ENCODE measurements at places on chromosomes 11 and 22.

- DNase-seq: no peak
Observed at GRCh38 chr11:85946221-85946620, 91.0 kb downstream of the CCDC83 start.

- DNase-seq: no peak
Observed at GRCh38 chr22:38853196-38853651, 9.4 kb upstream of the NPTXR start.

GRCh38 chr11:117193130-117194020 is 5.8 kb upstream of the TAGLN start:
- DNase-seq: no peak

DNA sequence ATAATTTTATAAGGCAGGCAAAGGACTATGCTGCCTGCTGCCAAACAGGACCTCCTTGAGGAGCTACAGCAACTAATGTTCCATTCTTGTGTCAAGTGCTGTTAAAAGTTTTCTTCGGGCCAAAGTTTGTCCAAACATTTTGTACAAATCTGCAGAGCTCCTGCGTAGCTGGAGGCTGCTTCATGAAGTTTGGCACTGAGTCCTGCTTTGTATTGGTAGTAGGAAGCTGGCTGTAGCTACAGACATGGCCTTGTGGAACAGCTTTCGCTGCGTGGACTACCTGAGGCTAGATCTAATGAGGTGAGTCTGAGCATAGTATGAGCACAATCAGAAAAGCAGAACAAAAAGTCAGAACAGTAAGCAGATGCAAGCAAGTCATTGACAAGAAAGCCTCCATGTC is 528.1 kb downstream of the DLG2 start:
- no peak for DNase-seq

DNA sequence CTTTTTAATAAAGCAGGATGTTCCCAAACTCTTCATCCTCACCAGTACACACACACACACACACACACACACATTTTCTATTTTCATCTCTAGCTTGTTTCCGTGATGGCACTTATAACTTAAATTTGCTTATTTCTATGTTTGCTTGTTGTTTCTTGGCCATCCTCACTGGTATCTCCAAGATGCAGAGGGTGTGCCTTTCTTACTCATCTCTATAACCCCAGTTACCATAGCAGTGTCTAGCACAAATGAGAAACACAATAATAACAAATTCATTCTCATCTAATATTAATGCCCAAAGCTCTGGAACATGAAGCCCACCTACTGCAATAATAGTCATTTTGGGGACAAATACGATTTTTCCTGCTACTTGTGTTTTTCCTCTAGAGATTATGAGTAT is 156.3 kb downstream of the GRM5 start:
- DNase-seq: no peak

GRCh38 chr11:4890279-4890678 is 8.6 kb downstream of the OR51T1 start:
- DNase-seq: no peak

GRCh38 chr22:32042924-32043323 is at the start of gene SLC5A1:
Gene SLC5A1 (plus strand): TSS chr22:32043261. CDS start chr22:32043282, 21 bp downstream.
- no peak for DNase-seq

DNA sequence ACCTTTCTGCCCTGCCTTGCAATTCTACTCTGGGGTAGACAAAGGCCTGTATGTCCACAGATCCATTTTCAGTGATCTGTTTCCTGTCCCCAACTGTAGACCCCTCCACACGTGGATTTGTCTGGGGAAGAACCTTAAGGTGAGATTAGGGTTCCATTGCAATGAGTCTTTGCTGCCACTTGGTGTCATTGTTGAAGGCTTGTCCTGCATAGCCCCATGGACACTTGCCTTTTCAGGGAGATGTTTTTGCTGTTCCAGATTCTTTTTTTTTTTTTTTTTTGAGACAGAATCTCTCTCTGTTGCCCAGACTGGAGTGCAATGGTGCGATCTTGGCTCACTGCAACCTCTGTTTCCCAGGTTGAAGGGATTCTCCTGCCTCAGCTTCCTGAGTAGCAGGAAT is 21.8 kb downstream of the SERPING1 start:
- DNase-seq: no peak

GRCh38 chr11:8373519-8374432 is 110.1 kb upstream of the LMO1 start:
- DNase-seq: no peak

DNA sequence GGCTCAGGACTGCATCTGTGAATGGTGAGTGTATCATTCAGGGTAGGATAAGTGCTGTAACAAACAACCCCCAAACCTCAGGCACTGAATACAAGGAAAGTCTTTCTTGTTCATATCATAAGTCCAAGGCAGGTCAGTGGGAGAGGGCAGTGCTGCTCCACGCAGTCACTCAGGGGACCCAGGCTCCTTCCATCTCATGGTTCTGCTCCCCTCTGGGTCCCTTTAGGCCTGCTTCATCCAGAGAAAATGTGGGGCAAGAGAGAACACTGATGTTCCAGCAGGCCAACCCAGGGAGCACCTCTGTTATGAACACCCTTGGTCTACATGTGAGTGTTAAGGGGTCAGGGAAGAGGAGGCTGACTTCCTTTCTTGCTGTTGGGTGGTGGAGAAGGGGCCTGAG is 187.8 kb downstream of the CHST1 start:
- DNase-seq: no peak

DNA sequence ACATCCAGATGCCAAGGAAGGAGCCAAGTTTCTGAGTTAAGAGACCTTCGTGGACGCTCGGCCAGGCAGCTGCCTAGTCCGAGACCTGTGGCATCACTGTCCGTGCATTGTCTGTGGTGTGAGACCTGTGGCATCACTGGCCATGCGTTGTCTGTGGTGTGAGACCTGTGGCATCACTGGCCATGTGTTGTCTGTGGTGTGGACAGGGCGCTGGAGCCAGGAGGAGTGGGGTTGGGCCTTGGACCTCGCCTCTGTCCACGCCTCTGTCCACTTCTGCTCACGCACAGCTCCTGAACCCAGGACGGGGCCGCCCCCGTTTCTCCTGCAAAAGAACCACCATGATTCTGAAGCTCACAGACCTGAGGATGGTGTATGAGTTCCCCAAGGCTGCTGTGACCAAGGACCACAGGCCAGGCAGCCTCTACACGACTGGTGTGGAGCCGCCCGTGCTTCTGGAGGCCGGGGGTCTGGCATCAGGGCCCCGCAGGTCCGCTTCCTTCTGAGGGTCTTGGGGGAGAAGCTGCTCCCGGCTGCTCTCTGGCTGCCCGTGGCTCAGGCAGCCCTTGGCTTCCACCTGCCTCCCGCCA is 1218.3 kb downstream of the BRD1 start:
- no peak for DNase-seq

GRCh38 chr11:134030853-134031252 is 38.0 kb upstream of the JAM3 start:
- no peak for DNase-seq

DNA sequence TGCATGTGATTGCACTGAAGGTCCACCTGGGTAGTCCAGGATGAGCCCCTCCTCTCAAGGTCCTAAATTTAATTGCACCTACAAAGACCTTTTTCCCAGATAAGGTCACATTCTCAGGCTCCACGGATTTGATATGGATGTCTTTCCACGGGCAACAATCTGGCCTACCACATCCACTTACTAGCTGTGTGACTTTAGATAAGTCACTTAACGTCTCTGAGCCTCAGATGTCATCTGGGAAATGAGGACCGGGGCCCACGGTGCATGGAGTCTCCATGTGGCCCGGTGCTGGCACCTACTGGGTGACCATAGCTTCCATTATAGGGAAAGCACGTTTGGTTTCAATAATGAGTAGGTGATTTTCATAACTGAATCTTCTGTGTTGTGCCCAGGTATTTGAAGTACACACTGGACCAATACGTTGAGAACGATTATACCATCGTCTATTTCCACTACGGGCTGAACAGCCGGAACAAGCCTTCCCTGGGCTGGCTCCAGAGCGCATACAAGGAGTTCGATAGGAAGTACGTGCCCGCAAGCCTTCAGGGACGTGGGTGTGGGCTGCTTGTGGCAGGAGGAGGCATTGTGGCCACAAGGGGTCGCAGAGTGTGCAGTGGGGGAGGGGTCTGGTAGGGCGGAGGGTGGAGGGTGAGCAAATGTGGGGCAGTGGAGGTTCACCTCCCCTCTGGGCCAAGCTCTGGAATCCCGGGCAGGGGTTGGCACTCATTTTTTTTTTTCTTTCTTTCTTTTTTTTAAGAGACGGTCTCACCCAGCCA is 55.7 kb downstream of the ARHGAP8 start:
- DNase-seq: no peak

GRCh38 chr11:94926271-94926625 is 47.1 kb downstream of the CWC15 start:
- no peak for DNase-seq

- no peak for DNase-seq
Observed at GRCh38 chr11:40099426-40100161, 1359.9 kb downstream of the LRRC4C start.

DNA sequence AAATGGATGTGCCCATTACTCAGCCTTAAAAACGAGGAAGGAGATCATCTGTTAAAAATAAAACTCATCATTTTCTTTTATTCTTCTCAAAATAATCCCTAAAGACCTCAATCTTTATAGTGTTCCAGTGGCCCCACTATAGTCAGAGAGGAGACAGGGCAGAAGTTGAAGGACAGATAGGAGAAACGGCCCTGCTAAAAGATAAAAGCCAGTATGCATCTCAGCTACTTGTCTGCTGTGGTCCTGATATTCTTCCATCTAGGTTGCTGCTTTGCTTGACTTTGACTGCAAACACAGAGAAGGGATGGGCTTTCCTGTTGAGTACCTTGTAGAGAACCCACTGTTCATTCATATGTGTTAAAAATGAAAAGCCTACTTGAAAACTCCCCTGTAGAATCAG is 31.4 kb downstream of the NF2 start:
- DNase-seq: no peak
